ENCODE measurements at places on chromosomes 7 and 10.

GRCh38 chr7:135917721-135918120 lies 59.4 kb downstream of the MTPN start:
- no peak overlapping the region for H3K4me3 ChIP-seq
- H3K36me3 ChIP-seq: no peaks in the 10 kb centered on the region
- no peak overlapping the region for H3K27ac ChIP-seq
- no peak for DNase-seq
- no peaks in the 10 kb centered on the region for H3K4me1 ChIP-seq

DNA sequence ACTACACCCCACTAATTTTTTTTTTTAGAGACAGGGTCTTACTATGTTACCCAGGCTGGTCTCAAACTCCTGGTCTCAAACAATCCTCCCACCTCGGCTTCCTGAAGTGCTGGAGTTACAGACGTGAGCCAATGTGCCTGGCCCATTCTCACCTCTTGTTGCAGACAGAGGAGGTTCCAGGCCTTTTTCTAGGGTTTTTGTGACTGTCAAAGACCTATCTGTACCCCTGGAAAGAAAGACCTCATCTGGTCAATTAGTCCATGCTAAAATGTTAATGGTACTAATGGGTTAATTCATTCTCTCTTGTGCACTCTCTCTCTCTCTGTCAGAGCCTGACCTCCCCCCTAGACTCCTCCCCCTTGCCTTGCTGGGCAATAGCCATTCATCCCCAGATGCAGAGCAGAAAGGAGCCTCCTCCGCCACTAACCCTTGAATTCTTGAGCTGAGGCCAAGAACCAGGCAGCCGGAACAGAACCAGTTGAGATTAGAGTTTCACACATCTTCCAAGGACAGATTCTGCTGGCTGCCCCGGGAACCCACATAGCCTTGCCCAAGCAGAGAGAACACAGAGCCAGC lies 209.7 kb downstream of the SKIDA1 start:
- no peaks in the 10 kb centered on the region for H3K27me3 ChIP-seq
- no peaks in the 10 kb centered on the region for H3K4me1 ChIP-seq
- H3K4me3 ChIP-seq: no peak overlapping the region
- no peak overlapping the region for H3K27ac ChIP-seq

GRCh38 chr10:79941585-79942210 lies 7.2 kb downstream of the SFTPD start:
- H3K27me3 ChIP-seq: no peaks in the 10 kb centered on the region
- H3K4me3 ChIP-seq: no peak overlapping the region
- no peak for DNase-seq
- H3K27ac ChIP-seq: no peak overlapping the region

DNA sequence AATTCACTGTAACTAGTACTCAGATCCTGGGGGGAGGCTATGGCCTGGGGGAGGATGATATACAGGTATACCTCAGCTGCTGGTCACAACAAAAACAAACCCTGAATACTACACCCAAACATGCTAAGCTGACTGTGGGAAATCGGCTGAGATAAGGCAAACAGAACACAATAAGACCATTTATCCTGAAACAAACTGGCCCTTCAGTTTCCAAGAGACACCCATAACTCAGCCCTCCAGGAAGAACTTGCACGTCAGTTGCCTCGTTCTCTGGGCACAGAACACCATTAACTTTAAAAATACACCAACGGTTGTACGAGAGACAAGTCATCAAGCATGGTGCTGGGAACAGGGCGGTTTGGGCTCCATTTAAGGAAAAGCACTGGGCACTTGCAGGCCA lies 24.1 kb upstream of the KCNMA1 start:
- H3K4me3 ChIP-seq: no peak overlapping the region
- no peaks in the 10 kb centered on the region for H3K36me3 ChIP-seq
- no peaks in the 10 kb centered on the region for H3K4me1 ChIP-seq
- DNase-seq: no peak
- no peaks in the 10 kb centered on the region for H3K27me3 ChIP-seq

DNA sequence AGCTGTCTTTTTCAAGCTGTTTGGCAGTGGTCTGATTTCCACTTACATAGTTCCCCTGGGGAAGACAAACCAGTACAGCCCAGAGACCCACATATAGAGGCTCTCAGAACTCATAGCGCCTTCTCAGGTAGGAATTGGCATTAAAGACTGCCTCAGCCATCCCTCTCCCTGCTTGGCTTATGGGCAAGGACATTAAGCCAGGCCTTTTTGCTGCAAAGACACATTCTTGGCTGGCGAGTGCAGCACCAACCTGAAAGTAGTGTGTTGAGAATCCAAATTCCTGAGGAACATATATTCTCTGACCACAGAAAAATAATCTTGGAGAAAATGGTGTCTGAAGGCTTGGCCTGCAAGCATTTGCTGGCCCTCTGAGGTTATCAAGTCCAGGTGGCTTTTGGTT lies 39.2 kb upstream of the HPS1 start:
- no peak overlapping the region for H3K27ac ChIP-seq
- no peak overlapping the region for H3K4me3 ChIP-seq
- H3K4me1 ChIP-seq: no peaks in the 10 kb centered on the region
- no peaks in the 10 kb centered on the region for H3K36me3 ChIP-seq
- no peak for DNase-seq
- H3K27me3 ChIP-seq: no peaks in the 10 kb centered on the region

DNA sequence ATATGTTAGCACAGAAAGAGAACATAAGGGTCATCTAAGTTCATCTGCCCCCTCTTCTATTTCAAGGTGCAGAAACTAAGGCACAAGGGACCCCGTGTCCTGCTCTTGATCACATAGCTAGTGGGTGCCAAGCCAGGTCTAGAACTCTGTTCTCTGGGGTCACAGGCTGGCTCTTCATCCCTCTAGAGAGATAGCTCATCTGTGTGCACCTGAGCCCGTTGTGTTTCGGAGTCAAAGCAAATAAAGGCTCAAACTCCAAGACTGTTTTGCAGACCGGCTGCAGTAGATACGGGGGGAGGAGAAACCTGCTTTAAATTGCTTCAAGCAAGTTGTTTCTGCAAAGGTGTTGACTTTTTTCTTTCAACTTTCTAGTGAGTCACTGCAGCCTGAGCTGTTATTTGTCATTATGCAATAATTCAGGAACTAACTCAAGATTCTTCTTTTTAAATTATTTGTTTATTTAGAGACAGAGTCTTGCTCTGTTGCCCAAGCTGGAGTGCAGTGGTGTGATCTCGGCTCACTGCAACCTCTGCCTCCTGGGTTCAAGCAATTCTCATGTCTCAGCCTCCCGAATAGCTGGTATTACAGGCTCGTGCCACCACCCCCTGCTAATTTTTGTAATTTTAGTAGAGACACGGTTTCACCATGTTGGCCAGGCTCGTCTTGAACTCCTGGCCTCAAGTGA lies 6.5 kb downstream of the BLVRA start:
- H3K4me3 ChIP-seq: no peak overlapping the region
- peaks cover 3% of the 10 kb centered on the region for H3K4me1 ChIP-seq
- H3K27me3 ChIP-seq: no peaks in the 10 kb centered on the region
- DNase-seq: no peak
- H3K27ac ChIP-seq: no peak overlapping the region

- no peak for DNase-seq
- no peak overlapping the region for H3K4me3 ChIP-seq
- no peaks in the 10 kb centered on the region for H3K27me3 ChIP-seq
- no peak overlapping the region for H3K27ac ChIP-seq
- no peaks in the 10 kb centered on the region for H3K4me1 ChIP-seq
These were observed 485.4 kb downstream of the HTR7 start for GRCh38 chr10:90372451-90372850.

DNA sequence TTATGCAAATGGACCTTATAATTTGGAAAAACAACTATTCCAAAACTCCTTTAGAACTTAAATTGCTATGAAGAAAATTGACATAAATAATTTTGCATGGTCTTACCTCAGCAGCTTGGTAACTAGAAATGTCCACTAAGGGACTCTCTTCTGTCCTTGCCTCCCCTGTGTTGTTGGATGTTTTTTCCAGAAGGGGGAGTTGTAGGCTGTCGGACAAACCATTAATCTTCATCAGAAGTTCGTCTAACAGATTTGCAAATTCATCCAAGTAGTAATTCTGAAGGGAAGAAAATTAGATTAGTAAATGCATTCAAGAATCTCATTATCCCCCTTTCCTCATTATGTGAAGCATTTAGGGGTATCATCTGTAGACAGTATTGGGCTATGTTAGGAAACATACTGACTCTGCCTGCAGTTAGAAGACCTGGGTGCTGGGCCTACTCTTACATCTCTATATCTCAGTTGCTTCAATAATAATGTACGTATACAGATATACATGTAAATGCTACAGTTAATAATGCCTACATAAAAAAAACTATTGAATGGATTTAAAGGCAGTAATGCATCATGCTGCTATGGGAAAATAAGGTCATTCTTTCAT lies 155.6 kb downstream of the PKD1L1 start:
- H3K27ac ChIP-seq: no peak overlapping the region
- no peak overlapping the region for H3K4me3 ChIP-seq
- DNase-seq: no peak
- H3K27me3 ChIP-seq: no peaks in the 10 kb centered on the region
- H3K4me1 ChIP-seq: no peaks in the 10 kb centered on the region

DNA sequence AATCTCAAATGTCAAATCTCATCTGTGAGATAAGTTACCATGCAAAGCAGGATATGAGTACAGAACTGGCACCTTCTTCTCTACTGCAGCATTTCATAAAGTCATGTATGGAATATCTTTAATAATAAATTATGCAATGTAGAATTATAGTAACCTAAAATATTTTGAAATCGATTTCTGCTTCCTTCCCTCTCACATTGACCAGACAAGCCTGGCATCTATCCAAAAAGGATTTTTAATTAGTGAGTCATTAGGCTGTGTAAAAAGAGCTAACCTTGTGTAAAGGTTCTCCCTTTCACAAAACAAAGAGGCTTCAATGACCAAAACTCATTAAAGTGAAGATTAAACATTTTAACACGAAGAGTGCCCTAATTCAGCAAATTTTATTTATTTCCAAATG lies 48.8 kb upstream of the EXOC6 start:
- no peak for DNase-seq
- H3K4me1 ChIP-seq: no peaks in the 10 kb centered on the region
- no peaks in the 10 kb centered on the region for H3K27me3 ChIP-seq
- H3K4me3 ChIP-seq: no peak overlapping the region
- no peak overlapping the region for H3K27ac ChIP-seq
- H3K36me3 ChIP-seq: no peaks in the 10 kb centered on the region

DNA sequence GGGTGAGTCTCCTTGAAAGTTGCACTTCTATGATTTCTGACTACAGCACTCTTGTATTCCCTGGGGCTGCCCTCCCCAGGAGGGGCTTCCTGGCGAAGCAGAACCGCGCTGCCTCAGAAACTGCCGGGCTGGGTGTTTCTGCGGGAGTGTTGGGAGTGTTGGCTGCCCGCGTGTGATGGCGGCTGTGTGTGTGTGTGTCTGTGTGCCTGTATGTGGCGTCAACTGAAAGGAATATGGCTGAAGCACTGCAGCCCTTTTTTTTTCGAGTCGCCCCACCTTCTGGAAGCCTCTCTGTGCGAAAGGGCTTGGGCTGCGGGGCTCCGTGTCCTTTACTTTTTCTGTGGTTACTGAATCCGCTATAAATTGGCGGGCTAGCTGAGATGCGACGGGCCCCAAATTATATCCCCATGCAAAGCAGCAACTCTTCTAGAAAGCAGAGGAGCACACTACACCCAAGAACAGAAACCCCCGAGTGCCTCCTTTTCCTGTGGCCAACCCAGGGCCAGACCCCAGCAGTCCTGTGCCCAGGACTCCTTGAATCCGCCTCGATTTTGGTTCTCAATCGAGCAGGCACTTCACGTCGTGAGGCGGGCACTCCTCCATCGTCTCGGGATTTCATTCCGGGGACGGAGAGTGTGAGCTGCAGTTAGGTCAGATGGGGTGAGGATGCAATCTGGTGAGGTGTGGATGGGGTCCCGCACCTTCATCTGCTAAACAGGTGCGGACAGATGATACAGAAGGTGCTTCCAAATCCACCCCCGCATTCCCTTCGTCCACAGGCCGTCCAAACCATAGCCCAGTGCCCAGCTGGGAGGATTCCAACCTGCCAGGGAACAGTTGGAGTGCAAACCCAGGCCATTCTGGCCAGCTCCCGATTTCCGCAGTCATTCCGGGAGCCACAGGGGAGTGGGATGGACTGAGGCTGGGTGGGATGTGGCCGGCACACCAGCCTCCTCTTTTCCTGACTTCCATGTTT lies 22.5 kb upstream of the ZNF273 start:
- H3K4me1 ChIP-seq: peaks cover 7% of the 10 kb centered on the region
- H3K36me3 ChIP-seq: no peaks in the 10 kb centered on the region

GRCh38 chr7:153389261-153389660 lies 629.7 kb downstream of the ACTR3B start:
- DNase-seq: no peak
- no peaks in the 10 kb centered on the region for H3K4me1 ChIP-seq
- no peaks in the 10 kb centered on the region for H3K36me3 ChIP-seq
- H3K27ac ChIP-seq: no peak overlapping the region

GRCh38 chr10:67250686-67251085 lies 324.9 kb downstream of the LRRTM3 start:
- H3K36me3 ChIP-seq: no peaks in the 10 kb centered on the region
- no peaks in the 10 kb centered on the region for H3K4me1 ChIP-seq
- no peaks in the 10 kb centered on the region for H3K27me3 ChIP-seq
- H3K4me3 ChIP-seq: no peak overlapping the region
- H3K27ac ChIP-seq: no peak overlapping the region

DNA sequence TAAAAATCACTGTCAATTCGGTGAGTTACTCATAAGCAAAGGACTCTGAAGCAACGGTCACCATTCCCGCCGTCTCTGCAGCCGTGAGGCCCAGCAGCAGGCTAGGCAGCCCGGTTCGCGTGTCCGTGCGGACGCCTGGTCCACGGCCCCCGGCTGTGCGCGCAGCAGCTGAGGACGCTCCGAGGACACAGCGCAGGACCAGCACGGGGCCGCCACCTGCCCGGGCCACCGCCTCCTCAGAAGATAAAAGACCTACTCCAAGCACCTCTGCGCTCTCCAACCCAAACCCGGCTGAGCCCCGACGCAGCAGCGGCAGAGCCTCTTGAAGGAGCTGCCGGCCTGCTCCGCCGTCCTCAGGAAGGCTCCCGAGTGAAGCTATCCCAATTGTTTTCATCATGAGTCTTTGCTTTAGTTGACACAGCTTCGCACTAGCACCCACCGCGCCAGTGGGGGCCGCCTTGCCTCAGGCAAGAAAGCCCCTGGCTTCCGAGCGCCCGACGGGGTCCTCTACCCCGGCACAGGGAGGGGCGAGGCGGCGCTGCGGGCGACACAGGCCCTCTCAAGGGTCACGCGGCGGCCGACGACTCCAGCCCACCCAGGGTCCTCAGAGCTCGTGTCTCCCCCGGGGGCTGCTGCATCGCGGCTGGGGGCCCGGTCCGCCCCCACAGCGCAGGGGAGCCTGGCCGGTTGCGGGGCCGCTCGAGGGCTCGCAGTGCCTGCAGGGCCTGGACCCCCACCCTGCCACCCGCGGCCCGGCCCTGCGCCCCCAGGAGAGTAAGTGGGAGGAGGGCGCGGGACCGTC lies 16.9 kb upstream of the GPR146 start:
- H3K27me3 ChIP-seq: no peaks in the 10 kb centered on the region
- DNase-seq: no peak
- H3K27ac ChIP-seq: peak overlapping the region; percentile 60
- H3K4me3 ChIP-seq: peak overlapping the region; percentile 62

Data from effector memory CD4-positive, alpha-beta T cell (primary cell).